Stimulated activated CD4-positive, alpha-beta T cell treated with anti-CD3 and anti-CD28 coated beads, Interleukin-1b, Interleukin-23, amount 100 ng/mL, for 1 hour (primary cell): ENCODE measurements at places on chromosomes 13 and 19.

GRCh38 chr13:76286178-76286577, 600.0 kb downstream of the KCTD12 start:
- DNase-seq: no peak

DNA sequence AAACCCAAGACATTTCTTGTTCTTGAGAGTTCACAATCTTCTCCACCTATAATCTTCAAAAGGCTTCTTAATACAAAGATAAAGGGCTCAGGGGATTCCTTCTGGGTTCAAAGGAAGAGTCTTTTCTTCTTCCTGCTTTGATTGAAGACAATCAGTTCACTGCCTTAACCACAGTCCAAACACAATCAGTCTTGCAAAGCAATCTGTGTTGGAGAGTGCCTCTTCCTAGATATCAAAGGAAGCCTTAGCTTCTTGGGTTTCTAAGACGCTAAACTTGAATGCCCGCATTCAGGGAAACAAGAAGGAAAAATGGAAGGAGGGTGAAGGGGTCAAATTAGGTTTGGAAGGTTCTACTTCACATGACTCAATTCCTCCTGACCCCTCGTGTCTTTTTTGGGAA, 27.2 kb downstream of the RANBP3 start:
- no peak for DNase-seq

DNA sequence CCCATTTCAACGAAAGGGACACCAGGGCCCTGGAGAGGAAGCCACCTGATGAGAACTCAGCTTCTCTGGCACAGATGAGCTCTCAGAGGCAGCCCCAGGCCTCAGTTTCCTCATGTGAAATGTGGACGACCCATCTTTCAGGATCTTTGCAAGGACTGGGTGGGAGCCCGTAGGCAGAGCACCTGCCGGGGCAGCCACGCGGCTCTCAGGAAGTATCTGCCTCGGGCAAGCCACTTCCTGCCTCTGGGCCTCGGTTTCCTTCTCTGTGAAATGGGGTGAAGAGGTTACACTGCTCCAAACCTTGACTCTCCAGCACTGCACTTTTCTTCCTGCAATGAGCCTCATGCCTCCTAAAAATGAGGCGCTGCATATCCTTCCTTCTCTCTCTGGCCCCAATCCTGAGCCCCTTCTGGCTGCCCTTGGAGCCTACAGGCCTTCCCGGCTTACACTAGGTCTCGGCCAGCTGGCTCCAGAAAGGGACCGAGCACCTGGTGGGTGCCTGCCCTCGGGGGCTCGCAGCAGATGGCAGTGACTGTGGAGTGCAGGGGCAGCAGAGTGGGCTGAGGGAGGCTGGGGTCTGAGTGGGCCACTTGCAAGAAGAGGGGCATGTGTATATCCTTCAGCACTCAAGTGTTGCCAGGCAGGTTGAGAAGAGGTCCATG, 3.5 kb downstream of the SSBP4 start:
- no peak for DNase-seq

DNA sequence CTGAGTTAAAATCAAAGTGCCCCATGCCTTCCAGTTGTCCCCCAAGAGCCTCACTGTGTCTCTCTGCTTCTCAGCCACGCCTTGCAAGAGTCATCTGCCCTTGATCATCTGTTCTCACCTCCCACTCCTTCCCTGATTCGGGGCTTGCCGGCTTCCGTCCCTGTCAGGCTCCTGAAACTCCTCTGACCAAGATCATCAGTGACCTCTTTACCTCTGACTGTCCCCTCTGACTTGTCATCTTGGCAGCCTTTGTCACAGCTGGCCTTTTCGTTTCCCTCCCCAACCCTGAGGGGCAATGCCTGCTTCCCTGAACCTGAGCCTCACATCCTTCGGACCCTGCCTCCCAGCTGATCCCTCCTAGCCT, 66.3 kb downstream of the MAP4K1 start:
- no peak for DNase-seq

- DNase-seq: no peak
Measured at GRCh38 chr13:84658491-84659358, 776.5 kb upstream of the SLITRK1 start.

DNA sequence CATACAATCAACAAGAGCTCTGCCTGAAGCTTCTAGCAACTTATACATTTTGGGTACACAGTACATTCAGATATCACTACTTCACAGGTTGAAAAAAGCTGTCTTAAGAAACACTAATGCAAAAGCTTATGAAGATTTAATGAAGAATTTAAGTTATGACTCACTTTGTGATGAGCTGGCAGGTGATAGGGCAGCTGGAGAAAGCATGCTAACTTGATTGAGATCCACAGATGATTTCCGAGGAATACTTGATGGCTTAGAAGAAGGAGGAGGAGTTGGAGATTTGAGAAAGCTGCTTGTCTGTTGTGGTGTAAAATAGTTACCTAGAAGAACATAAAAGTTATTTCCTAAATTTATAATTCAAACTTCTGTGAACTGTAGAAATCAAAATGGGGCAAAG, 23.3 kb downstream of the EXOSC8 start:
- DNase-seq: no peak

GRCh38 chr19:23799321-23799720, 40.6 kb upstream of the ZNF681 start:
- DNase-seq: no peak

- no peak for DNase-seq
Measured at GRCh38 chr13:110993788-110994187, 78.9 kb upstream of the ANKRD10 start.

GRCh38 chr19:8057545-8058270, 5.1 kb downstream of the CCL25 start:
- DNase-seq: no peak

DNA sequence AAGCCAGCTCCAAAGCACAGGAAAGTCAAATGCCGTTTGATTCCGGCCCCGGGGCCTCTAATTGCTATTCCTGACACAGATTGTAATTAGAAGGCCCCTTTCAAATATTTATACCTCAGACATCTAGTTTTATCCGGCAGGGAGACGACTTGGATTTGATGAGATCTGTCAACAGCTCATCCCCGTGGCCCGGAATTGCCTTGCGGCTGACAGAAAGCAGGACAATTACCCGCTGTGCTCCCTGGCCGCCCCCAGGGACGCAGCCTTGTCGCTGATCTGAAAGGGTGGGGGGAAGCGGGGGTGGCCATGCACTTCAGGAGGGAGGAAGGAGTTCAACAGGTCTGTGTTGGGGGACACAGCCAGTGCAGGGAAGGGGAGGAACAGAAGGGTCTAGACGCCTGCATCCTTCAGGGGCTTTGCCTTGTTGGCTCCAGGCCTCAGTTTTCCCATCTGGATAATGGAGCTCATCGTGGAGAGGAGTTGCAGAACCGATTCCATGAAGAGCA, 1.8 kb upstream of the SHD start:
- no peak for DNase-seq

GRCh38 chr13:31951215-31951678, 80.3 kb upstream of the FRY start:
- no peak for DNase-seq

GRCh38 chr13:90321281-90321931, 1026.1 kb upstream of the MIR17HG start:
- no peak for DNase-seq

DNA sequence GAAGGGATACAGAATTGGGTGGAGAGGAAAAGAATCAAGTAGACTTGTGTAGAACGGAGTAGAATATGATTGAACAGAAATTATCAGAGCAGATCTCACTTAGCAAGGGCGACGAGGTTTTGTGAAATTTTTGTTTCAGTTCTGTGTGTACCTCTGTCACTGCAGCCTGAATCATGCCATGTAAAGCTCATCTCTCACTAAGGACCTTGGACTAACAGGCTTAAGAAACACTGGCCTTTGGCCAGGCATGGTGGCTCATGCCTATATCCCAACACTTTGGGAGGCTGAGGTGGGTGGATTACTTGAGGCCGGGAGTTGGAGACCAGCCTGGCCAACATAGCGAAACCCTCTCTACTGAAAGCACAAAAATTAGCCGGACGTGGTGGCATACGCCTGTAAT, 62.6 kb downstream of the MYH14 start:
- no peak for DNase-seq

- no peak for DNase-seq
Measured at GRCh38 chr13:29730253-29730652, 120.2 kb downstream of the UBL3 start.

GRCh38 chr13:97932036-97932435, 21.4 kb upstream of the IPO5 start:
- DNase-seq: no peak

GRCh38 chr19:15147090-15147489, 39.9 kb downstream of the SYDE1 start:
- no peak for DNase-seq

DNA sequence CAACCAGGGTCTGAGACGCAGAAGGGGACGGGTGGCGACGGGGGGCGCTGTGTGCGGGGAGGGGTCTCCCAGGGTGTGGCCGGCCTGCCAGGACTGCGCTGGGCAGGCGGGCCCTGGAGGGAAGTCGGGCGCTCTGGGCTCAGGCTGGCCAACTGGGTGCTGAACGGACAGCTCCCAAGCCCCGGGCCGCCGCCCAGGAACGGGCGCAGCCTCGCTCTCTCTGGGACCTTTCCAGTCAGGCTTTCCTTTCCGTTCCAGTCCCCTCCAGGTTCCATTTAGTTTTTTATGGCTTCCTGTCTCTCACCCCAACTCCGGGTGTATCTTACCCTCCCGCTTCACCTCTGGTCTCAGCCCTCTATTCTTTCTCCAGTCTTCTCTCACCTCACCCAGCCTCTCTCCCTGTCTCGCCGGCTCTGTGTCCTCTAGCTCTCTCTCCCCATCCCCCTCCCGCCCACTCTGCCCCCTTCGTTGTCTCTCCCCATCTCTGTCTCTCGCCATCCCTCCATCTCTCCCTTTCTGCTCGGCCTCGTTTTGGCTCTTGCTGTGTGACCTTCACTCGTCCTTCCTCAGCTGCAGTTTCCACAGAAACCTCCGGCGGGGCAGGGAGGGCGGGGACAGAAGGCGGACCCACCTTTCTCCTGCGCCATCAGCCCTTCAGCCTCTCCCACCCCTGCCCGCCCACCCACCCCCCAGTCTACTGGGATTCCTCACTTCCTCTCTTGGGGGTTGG, 3.3 kb upstream of the ATP1A3 start:
- peak; percentile 22 for DNase-seq

GRCh38 chr13:74114202-74114601, 20.0 kb downstream of the KLF12 start:
- no peak for DNase-seq

DNA sequence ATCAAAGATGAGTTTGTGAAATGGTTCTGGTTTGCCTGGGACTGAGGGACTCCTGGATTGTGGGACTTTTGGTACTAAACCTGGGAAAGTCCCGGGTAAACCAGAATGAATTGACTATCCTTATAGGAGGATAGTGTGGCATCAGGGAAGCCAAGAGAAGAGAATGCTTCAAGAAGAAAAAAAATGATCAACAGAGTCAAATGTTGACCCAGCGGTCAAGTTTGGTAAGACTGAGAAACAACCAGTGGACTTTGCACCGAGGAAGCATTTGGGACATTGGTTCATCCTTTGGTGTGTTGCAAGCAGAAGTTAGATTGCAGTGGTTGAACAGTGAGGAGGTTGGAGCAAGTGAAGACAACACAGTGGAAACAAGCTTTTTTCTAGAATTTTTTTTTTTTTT, 33.5 kb downstream of the CLEC17A start:
- DNase-seq: no peak

DNA sequence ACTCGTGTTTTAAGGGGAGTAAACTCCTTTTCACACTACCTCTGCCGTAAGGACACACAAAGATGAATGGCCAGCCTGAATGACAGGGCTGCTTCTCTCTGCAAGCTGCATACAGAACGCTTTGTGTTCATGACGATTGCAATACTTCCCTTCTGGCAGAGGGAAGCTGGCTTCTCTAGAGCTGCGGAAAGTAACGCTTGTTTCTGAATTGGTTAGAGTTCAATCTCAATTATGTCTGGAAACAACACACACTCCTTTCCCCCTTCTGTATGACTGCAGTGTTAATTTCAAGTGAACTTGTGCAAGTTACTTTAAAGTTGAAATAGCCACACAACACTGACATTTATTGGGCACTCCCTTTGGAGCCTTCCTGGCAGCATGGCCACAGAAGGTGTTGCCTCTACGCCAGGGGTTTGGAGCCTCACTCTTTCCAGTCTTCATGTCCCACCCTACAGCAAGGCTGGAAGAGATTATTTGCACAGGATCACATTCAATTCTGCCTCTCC, 242.6 kb downstream of the NDFIP2 start:
- no peak for DNase-seq

- no peak for DNase-seq
Measured at GRCh38 chr13:73873940-73874830, 260.0 kb downstream of the KLF12 start.
